Mesothelial cell of epicardium (in vitro differentiated cells): ENCODE measurements at places on chromosomes 16 and 17. TPM values are rescaled to one million over a fixed set of nuclear protein-coding genes. Genes with fewer than 3 reads are reported as not detected.

DNA sequence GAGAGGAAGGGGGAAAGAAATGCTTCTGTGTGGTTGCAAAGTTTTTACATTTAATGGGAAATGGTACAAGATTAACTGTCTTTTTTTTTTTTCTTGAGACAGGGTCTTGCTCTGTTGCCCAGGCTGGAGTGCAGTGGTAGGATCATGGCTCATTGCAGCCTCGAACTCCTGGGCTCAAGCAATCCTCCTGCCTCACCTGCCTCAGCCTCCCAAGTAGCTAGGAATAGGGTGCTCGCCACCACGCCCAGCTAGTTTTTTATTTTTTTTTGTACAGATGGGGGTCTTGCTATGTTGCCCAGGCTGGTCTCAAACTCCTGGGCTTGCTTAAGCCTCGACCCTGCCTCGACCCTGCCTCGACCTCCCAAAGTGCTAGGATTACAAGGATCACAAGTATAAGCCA, 3.8 kb upstream of the ROGDI start:
- H3K4me1 ChIP-seq: peaks cover 29% of the 10 kb centered on the region
- no peak overlapping the region for H3K4me3 ChIP-seq
- no peak for DNase-seq
- H3K27me3 ChIP-seq: no peaks in the 10 kb centered on the region

DNA sequence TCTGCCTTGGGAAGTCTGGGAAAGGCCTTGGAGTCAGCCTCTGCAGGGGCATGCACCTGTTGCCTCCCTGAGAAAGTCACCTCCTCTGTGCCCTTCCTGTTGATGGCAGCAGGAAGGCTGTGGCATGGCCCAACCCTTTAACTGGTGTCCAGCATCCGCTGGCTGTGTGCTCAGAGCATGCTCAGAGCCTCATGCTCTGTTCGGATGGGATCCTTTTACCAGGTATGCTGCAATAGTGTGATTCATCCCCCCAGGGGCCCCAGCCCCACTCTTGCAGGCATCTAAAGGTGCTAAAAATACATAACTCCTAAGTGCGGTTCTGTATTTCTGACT, 24.9 kb downstream of the KLHL36 start:
- DNase-seq: no peak
- H3K36me3 ChIP-seq: no peaks in the 10 kb centered on the region
- H3K27me3 ChIP-seq: peaks cover 4% of the 10 kb centered on the region
- no peak overlapping the region for H3K4me3 ChIP-seq
- H3K27ac ChIP-seq: no peak overlapping the region

GRCh38 chr16:2834968-2835367, 4.9 kb downstream of the ZG16B start:
- no peaks in the 10 kb centered on the region for H3K36me3 ChIP-seq
- DNase-seq: no peak
- H3K27me3 ChIP-seq: peaks cover 20% of the 10 kb centered on the region
- H3K4me1 ChIP-seq: peaks cover 12% of the 10 kb centered on the region
- no peak overlapping the region for H3K27ac ChIP-seq
- H3K4me3 ChIP-seq: no peak overlapping the region

DNA sequence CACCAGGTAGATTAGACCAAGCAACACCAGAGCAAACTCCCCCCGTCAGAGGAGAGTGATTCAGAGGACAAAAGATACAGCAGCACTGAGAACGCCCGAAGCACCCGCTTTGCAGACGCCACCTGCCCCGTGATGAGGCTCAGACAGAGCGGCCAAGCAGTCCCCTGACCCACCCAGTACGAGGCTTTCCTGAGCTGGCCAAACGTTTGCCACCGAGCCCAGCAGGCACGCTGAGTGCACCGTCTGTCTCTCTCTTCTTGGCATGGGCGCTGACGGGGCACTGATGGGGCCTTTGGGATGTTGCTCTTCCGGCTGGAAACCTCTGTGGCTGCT, 19.4 kb upstream of the WDR45B start:
- no peak for DNase-seq
- H3K27me3 ChIP-seq: no peaks in the 10 kb centered on the region
- peaks cover 2% of the 10 kb centered on the region for H3K36me3 ChIP-seq
- no peak overlapping the region for H3K4me3 ChIP-seq
- peaks cover 10% of the 10 kb centered on the region for H3K4me1 ChIP-seq

- DNase-seq: no peak
- H3K27ac ChIP-seq: peak overlapping the region; percentile 72
- no peaks in the 10 kb centered on the region for H3K27me3 ChIP-seq
- no peaks in the 10 kb centered on the region for H3K36me3 ChIP-seq
- peak overlapping the region; percentile 4 for H3K4me3 ChIP-seq
- H3K4me1 ChIP-seq: peaks cover 55% of the 10 kb centered on the region
Observed at GRCh38 chr16:89359264-89360147, 130.9 kb downstream of the ANKRD11 start.

DNA sequence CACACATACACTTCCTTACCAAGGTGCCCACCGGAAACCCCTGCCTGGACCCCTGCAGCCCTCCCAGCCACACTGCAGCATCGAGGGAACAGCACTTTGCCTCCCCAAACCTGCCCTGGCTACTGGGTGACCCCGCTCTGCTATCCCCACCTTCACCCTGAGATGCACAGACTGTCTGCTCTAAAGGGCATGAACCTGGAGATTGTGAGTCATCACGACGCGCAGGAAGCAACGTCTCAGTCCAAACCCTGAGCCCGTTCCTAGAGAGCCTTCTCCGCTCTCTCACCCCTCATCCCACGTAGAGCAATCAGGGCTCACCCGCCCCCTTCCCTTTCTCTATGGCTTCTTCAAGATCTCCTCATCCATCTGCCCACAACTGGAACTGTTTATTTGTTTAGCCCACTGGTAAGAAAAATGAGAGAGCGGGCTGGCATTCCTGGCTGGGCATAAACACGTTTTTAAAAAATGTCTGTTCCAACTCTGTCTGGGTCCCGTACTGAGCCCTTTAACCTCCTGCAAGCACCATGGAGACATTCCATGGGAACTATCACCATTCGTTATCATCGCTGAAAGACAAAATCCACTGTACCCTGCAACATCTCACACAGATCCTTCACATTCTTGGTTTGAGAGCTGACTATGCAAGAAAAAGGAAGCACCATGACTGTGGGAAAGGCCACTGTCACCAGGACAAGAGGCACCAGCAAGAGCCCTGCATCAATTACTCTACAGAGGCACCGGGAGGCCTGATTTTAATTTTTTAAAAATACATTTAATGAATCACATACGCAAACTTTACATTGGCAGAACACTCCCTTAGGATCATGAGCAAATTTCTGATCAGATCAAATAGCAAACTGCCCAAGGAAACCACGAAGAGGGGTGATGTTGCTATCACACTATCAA, 28.2 kb downstream of the ZFHX3 start:
- peak overlapping the region; percentile 90 for H3K27ac ChIP-seq
- H3K4me1 ChIP-seq: peaks cover 54% of the 10 kb centered on the region
- H3K36me3 ChIP-seq: no peaks in the 10 kb centered on the region
- DNase-seq: no peak
- no peaks in the 10 kb centered on the region for H3K27me3 ChIP-seq

GRCh38 chr16:58128181-58128631, 975 bp downstream of the CFAP20 start:
- peak overlapping the region; percentile 82 for H3K27ac ChIP-seq
- no peak for DNase-seq
- H3K36me3 ChIP-seq: peaks cover 4% of the 10 kb centered on the region
- peak overlapping the region; percentile 91 for H3K4me3 ChIP-seq

DNA sequence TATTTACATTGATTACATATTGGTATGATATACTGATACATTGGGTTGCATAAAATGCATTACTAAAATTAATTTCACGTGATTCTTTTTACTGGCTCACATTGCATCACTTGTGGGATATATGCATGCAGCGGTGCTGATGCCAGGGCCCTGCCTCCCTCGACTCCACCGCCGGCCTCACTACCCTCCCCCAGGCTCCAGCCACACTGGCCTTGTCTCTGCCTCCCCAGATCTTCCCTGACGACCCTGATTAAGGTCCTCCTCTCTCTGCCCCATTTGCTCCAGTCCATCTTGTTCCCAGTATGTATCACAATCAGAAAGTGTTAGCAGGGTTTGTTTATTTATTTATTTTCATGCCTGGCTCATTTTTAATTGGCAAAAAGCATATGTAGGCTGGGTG, 306.8 kb downstream of the FOXL1 start:
- no peak for DNase-seq
- peaks cover 25% of the 10 kb centered on the region for H3K27me3 ChIP-seq
- no peak overlapping the region for H3K27ac ChIP-seq
- H3K36me3 ChIP-seq: no peaks in the 10 kb centered on the region

- DNase-seq: peak; percentile 64
- peaks cover 5% of the 10 kb centered on the region for H3K36me3 ChIP-seq
- peaks cover 28% of the 10 kb centered on the region for H3K4me1 ChIP-seq
- H3K27me3 ChIP-seq: no peaks in the 10 kb centered on the region
- peak overlapping the region; percentile 96 for H3K4me3 ChIP-seq
Observed at GRCh38 chr17:6639586-6640535, 650 bp downstream of the KIAA0753 start.

- H3K4me1 ChIP-seq: peaks cover 28% of the 10 kb centered on the region
- DNase-seq: no peak
- peak overlapping the region; percentile 63 for H3K4me3 ChIP-seq
- peak overlapping the region; percentile 25 for H3K27ac ChIP-seq
Observed at GRCh38 chr17:82372249-82373071, 895 bp downstream of the UTS2R start.

GRCh38 chr16:65521633-65522328, 399.9 kb upstream of the CDH11 start:
- H3K4me3 ChIP-seq: no peak overlapping the region
- H3K4me1 ChIP-seq: peaks cover 30% of the 10 kb centered on the region
- DNase-seq: no peak
- H3K27ac ChIP-seq: peak overlapping the region; percentile 58
- H3K36me3 ChIP-seq: peaks cover under 1% of the 10 kb centered on the region

DNA sequence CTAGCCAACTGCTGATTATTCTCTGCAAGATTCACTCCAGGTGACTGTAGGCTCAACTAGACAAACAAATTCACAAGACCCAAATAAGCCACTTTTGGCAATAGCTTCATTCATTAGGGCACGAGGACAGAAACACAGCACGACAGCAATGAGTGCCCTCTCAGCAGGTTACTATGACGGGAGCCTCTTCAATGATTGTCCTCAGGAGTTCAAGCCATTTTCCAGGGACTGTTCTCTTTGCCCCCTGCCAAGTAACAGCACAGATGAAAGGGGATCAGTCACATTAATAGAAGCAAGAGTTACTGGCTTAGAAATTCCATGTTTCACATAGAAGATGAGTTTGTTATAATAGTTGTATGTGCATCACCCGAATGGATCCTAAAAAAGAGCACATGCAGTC, 712.2 kb downstream of the CDH8 start:
- no peak for DNase-seq
- no peak overlapping the region for H3K27ac ChIP-seq
- no peaks in the 10 kb centered on the region for H3K27me3 ChIP-seq
- peaks cover 6% of the 10 kb centered on the region for H3K4me1 ChIP-seq

DNA sequence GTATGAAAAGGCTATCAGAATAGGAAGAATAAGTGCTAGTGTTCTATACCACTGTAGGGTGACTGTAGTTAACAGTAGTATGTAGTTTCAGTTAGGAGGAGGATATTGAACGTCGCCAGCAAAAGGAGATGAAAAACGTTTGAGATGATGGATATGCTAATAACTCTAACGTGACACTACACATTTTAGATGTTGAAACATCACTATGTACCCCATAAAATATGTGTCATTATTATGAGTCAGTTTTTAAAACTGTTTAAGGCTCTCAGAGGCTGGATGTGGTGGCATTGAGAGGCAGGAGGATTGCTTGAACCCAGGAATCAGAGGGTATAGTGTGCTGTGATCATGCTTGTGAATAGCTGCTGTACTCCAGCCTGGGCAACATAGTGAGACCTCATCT, 31.8 kb downstream of the UBN1 start:
- H3K4me1 ChIP-seq: peaks cover 34% of the 10 kb centered on the region
- H3K27ac ChIP-seq: no peak overlapping the region
- no peak overlapping the region for H3K4me3 ChIP-seq
- H3K36me3 ChIP-seq: peaks cover 32% of the 10 kb centered on the region

DNA sequence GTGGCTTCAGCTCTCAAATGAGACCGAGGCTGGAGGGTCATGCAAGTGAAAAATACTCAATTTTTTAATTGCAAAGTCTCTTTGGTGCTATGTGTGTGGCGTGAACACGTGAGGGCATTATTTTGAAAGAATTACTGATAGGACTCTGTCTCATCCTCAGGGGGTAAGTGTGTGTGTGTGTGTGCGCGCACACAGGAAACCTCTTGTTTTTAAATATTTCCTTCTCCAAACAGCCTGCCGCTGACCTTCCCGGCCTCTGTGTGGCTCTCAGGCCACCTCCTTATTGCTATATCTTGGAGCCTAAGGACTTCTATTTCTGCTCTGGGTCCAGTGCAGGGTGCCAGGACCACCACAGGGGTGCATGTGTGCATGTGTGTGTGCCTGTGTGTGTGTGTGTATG, 99.7 kb downstream of the CMIP start:
- no peak overlapping the region for H3K27ac ChIP-seq
- H3K27me3 ChIP-seq: no peaks in the 10 kb centered on the region
- no peak overlapping the region for H3K4me3 ChIP-seq
- H3K4me1 ChIP-seq: peaks cover 34% of the 10 kb centered on the region
- DNase-seq: no peak

GRCh38 chr16:57682809-57683635, 11.6 kb upstream of the DRC7 start:
- DNase-seq: no peak
- H3K27ac ChIP-seq: peak overlapping the region; percentile 41
- no peak overlapping the region for H3K4me3 ChIP-seq
- H3K27me3 ChIP-seq: no peaks in the 10 kb centered on the region
- H3K36me3 ChIP-seq: no peaks in the 10 kb centered on the region

- H3K4me3 ChIP-seq: no peak overlapping the region
- H3K36me3 ChIP-seq: no peaks in the 10 kb centered on the region
- H3K4me1 ChIP-seq: peaks cover 28% of the 10 kb centered on the region
- DNase-seq: no peak
- no peaks in the 10 kb centered on the region for H3K27me3 ChIP-seq
- H3K27ac ChIP-seq: no peak overlapping the region
Observed at GRCh38 chr17:55330344-55330933, 65.7 kb downstream of the HLF start.

DNA sequence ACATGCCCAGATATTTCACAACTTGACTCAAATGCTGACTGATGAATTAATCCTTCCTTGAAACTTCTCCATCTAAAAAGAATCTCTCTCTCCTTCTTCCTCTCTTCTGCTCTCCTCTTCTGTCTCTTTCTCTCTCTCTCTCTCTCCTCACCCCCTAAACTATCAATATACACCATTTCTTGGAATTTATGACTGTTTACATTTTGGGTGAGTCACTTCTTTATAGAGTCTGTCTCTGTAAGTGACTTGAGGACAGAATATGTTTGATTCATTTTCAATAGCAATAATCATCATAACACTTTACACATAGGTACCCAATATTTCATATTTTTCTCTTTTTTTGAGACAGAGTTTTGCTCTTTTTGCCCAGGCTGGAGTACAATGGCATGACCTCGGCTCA, 15.3 kb downstream of the OR3A1 start:
- no peak for DNase-seq
- H3K4me3 ChIP-seq: no peak overlapping the region
- peaks cover 4% of the 10 kb centered on the region for H3K36me3 ChIP-seq
- no peak overlapping the region for H3K27ac ChIP-seq

Gene TEDC2
- 14.5 to 16.0 TPM (median 14.7 TPM) in 3 replicates for total RNA-seq

Gene PALB2
- 15.4 to 15.6 TPM (median 15.6 TPM) in 3 replicates for total RNA-seq

Gene SPN
- 0.38 to 0.63 TPM (median 0.57 TPM) in 3 replicates for total RNA-seq

Gene ARHGDIG
- 3.6 to 4.8 TPM (median 4.7 TPM) in 3 replicates for total RNA-seq

Gene DRC3
- total RNA-seq: 2.9 to 3.2 TPM (median 3.2 TPM) in 3 replicates

Gene KREMEN2
- 27.3 to 30.5 TPM (median 29.1 TPM) in 3 replicates for total RNA-seq

Gene ASIC2
- 3.4 to 3.5 TPM (median 3.4 TPM) in 3 replicates for total RNA-seq

Gene TRPV2
- 1.9 to 4.5 TPM (median 2.1 TPM) in 3 replicates for total RNA-seq
